ENCODE measurements at places on chromosomes 16 and 17.

DNA sequence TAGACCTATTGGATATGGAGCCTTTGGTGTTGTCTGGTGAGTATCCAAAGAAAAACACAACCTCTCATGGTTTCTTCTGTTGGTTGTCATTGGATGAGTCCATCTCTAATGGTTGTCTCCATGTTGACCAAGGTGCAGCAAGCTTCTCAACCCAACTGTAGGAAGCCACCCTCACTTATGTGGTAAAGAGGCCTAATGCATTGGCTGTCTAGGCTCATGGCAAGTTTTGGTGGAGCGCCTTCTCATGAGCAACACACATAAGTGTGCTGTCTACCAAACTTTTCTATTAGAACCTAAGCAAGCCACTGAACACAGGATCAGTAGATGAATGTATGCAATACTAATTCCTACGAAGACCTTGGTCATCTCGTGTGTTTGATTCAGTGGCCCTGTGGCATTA lies 819 bp downstream of the NLK start:
- no peak for DNase-seq

- peak; percentile 75 for DNase-seq
Observed at GRCh38 chr16:53809088-53809932, 105.4 kb downstream of the FTO start.

DNA sequence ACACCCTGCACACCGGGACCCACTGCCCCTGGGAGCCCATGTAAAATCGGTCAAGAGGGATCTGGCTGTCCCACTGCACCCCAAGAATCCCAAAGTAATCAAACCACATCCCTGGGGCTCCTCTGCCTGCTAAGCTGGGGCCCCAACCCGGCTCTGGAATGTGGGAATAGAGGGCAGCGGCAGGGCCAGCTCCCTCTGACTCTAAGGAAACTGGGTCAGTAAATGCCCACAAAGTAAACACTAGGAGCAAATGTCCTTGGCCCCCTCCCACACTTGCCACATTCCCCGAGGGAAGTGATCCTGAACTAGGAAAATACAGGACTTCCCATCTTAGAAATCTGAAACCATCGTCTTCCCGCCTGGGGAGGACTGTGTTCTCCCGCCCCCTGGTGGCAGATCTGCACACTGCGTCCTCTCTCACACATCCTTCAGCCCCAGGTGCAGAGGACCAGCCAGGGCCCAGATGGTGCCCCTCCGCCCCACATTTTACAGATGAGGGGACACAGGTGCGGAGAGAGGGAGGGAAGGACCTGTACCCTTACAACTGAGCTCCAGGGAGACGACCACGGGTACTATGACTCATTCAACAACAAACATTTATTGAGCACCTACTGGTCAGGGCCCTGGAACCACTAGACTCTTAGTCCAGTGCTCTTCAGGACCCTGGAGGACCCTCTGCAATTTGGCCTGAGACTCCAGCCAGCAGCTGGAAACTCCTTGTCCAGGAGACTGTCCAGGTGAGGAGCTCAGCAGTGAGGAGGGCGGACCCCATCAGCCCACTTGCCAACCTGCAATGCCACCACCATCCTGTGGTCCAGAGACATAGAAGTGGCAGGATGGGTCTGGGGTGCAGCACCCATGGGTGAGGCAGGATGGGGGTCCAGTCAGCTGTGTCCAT lies 10.1 kb downstream of the P3H4 start:
- peak; percentile 66 for DNase-seq

- DNase-seq = no peak
Observed at GRCh38 chr16:539901-540530, 12.5 kb downstream of the CAPN15 start.

DNA sequence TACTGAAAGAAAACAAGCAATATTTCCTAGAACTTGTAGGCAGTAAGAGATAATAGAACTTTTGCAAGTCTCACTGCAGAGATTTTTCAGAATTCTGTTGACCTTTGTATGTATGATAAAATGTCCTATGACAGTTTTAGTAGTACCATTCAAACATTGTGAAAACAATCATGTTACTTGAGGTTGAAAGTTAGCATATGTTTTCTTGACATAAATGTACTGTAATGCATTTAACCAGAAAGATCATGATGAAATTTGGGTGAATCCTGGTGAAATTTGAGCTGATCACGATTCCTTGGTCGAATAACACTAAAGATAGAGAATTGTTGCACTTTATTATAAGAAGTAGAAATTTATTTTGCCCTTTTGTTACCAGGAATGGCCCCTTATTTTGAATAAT lies 85.7 kb downstream of the TAOK1 start:
- no peak for DNase-seq

DNA sequence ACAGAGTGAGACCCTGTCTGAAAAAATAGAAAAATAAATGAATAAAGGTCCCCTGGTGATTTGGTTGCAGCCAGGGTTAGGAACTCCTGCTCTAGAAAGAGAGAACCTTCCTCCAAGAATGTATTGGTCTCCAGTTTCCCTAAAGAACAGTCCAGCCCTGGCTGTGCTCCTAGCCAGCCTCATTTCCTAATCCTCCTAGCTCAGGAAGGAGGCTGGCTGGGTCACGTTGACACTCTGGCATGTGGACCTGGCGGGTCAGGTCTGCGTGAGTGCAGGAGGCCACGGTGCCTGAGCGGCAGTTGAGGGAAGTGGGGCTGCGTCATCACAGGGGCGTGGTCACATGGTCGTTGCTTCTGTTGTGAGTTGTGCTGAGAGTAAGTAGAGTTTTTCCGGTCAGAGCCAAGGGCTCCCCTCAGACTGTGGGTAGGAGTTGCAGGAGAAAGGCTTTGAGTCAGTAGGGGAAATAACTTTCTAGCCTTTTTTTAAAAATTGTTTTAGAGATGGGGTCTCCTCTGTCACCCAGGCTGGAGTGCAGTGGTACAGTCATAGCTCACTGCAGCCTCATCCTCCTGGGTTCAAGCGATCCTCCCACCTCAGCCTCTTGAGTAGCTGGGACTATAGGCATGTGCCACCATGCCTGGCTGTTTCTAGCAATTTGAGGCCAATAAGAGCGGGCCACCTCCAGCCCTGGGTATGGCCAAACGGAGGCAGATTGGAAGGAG lies 194.0 kb upstream of the CIBAR2 start:
- DNase-seq = peak; percentile 76

DNA sequence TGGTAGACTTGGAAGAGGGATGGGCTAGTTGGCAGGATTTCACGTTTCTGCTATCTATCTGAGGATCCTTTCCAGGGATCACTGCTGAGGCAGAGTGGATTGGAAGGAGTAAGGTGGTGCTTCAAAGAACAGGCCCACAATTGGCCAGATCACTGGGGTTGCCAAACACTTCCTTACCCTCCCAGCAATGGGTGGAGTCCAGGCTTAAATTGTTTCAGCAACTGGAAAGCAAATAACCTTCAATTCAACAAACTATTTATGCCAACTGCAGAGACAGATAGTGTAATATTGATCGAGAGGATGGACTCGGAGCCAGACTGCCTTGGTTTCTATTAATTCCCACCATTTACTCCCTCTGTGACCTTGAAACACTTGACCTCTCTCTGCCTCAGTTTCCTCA lies 2.1 kb downstream of the ARRB2 start:
- no peak for DNase-seq

DNA sequence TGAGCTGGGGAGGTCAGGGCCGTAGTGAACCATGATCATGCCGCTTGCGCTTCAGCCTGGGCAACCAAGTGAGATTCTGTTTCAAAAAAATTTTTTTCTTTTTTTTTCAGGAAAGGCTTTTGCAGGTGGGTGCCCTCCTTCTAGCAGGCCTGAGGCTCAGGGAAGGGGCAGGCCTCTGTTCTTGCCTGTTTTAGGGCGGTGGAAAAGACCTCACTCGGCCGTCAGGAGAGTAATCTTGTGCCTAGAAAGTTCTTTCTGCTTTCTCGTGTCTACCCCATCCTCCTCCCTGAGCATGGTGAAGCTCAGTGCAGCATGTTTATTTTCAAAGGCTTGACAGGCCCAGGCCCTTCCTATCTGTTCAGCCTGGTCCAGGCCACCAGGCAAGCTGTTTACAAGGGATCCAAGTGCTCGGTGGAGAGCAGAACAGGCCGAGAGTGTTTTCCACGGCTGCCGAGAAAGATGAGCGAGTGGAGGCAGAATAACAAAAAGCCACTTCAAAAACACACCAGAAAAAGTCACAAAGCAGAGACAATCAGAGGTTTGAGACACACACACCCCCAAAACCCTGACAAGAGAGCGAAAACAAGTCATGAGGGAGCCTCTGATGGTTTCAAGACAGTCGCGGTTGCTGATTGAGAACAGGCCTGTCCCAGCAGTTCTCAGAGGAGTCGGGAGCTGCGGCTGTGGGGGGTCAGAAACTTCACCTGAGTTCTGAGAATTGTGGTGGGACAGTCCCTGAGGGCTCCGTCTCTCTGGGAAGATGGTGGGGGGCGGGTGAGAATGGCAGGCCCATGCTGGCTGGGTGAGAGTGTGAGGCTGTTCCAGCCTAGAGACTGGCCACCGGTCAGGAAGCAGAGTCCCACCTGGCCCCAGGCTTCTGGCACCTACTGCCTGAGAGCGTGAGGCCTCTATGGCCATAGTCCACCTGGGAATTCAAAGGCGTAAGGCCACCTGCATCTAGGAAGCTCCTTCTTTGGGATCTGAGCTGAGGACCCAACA lies 37.5 kb upstream of the CCR7 start:
- DNase-seq = no peak

- DNase-seq = no peak
Observed at GRCh38 chr16:84751947-84752346, 52.1 kb downstream of the USP10 start.

DNA sequence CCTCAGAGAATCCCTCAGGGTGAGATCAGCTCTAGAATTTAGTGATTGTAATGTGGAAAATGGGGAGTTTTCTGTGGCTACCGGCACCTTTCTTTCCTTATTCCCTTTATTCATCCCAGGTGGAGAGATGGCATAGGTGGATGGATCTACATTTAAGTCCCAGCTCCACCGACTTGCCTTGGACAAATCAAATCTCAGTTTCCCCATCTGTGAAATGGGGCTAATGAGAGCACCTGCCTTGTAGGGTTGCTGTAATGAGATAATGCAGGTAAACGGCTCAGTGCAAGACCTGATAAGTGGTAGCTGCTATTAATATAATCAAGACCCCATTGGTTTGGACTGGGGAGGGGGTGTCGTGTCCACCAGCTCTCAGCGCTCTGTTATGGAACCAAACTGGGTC lies 40.5 kb downstream of the OTOA start:
- DNase-seq = no peak

DNA sequence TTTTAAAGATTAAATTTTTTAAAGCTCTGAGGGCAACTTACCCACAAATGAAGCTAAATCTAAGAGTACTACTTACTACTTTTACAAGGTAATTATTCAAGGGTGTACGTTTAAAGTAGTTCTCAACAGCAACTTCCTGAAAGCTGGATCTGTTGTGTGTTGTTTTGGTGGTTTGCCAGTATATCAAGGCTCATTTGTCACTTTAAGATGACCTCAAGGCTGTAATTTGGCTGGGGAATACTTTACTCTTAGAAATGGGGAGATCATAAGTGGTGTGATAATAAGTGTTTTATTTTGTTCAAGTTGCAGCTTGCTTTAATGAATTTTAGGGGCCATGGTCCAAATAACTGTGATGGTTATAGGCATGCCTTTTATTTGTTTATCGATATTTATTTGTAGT lies 30.4 kb downstream of the AP2B1 start:
- no peak for DNase-seq

DNA sequence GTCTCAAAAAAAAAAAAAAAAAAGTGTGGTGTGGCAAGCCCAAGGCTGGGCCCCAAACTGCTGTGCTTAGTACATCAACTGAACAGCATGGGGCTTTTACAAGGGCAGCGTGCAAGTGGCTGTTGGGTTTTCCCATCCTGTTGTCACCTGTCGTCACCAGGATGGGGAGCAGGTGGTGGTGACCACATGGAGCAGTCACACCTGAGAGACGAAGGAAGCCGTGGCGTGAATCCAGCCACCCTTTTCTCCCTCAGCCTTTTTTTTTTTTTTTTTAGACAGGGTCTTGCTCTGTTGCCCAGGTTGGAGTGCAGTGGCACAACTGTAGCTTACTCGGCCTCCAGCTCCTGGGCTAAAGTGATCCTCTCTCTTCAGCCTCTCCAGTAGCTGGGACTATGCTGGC lies 4.1 kb upstream of the MRPL58 start:
- no peak for DNase-seq

- peak; percentile 96 for DNase-seq
Observed at GRCh38 chr16:85309656-85310587, 197.7 kb upstream of the CIBAR2 start.

DNA sequence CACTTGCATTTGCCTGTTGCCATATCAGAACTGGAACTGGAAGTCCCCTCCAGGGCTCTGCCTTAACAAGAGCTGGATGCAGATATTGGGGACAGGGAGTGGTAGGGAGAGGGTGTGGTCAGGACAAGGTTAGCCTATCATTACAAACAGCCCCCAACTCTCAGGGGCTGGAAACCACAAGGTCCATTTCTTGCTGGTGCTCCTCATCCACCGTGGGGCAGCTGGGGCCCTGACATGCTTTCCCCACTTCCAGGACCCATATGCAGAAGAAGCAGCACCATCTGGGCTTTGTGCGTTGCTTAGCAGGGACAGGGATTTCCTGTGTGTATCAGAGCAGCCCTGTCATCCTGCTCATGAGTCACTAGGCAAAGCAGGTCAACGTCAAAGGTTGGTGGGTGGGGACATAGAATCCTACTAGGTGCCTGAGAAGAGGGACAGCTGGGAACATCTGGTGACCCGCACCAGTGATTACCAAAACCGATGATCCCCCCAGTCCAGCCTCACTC lies 26.9 kb downstream of the RGS9 start:
- DNase-seq = no peak

DNA sequence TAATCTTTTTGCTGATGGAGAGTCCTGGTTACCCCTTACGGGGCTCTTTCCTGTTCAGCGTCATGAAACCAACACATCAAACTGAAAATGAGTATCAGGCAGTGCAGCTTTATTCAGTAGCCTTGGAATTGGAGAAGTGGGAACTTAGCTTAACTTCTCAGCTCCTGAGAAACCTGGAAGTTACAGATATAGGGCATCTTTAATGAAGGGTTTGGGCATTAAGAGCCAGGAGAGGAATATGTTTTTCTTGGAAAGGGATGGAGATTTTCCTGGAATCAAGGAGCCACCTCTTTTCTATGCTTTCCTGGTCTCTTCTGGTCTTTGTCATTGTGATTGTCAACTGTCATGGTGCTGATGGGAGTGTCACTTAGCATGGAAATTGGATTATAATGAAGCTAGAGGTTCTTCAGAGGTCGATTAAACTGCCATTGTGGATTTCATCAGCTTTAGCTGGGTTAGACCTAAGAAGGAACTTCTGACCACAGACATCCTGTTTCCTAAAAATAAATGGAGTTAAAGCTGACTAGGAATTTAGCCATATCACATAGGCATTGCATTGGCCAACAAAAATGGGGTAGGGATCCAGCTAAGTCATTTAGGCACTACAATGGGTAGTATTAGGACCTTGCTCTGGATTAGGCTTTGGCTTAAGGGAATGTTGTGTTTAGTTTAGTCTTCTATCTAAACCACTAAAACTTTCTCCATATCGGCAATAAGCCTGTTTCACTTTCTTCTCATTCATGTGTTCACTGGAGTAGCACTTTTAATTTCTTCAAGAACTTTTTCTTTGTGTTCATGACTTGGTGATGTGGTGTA lies 186.4 kb downstream of the BCAS3 start:
- peak; percentile 29 for DNase-seq

DNA sequence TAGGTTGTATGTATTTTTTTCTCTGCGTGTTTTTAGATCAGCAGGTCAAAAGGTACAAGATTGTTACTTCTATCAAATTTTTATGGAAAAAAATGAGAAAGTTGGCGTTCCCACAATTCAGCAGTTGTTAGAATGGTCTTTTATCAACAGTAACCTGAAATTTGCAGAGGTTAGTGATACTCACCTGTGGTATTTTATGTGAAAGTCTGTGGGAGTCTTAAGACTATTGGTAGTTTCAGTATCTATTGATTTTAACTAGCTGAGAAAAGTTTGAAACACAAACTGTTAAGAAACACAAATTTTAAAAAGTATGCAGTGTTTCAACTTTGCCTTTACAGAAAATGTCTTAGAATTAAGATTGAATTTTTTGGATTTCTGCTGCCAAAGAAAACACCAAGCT lies 49.6 kb downstream of the CYLD start:
- no peak for DNase-seq
